ENCODE measurements at places on chromosomes 4 and X.

DNA sequence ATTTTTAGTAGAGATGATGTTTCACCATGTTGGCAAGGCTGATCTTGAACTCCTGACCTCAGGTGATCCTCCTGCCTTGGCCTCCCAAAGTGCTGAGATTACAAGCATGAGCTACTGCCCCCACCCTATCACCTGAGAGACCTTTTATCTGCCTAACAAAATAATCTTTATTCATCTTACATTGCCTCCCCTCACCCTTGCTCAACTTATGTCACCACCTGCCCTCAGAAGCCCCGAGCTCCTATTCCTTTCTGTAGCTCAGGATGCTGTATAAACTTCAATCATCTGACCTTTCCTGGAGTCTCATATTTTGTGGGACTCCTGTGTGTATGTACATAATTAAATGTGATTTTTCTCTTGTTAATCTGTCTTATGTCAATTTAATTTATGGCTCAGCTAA lies 29.7 kb upstream of the ENPP6 start:
- no peak for DNase-seq

DNA sequence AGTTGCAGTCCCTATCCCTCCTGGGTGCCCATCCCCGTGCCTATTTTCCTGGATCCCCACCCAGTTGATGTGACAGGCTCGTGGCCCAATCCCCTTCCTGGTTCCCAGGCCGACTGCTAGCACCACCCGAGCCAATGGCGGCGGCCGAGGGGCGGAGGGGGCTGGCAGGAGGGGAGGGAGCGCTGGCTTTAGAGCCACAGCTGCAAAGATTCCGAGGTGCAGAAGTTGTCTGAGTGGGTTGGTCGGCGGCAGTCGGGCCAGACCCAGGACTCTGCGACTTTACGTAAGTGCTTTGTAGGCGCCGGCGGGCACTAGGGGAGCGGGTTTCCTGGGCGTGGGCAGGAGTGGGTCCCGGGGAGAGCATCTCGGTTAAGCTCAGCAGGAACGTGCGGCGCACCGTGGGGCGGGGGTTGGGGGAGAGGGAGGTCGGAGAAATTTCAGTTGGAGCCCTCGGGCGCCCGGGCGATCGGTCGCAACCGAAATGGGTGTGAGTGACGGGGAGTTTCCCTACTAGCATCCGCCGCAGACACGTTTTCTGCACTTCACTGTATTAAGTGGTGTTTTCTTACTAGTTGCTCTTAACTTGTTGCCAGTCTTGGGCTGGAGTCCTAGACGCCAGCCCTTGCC lies at the start of gene PLS3:
Gene PLS3, plus strand, starts transcription at position 197 of the 627 bp plus-strand sequence. CDS start 49,077 bp downstream, outside the sequence.
- peak; percentile 24 for DNase-seq

DNA sequence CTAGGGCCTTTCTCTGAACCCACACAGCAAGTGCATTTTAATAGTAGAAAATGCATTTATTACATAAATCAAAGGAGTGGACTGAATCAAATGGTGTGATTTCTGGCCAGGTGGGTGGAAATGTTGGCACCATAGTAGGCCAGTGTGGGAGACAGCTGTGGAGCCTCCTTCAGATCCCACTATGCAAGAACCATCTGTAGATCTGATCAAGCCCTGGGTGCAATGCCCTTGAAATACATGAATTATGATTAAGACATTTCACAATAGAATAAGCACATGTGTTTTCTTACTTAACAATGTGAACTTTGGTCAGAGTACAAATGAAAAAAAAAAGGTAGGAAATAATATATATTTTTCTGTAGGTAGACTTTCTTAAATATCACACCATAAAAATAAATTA lies 204.3 kb downstream of the PCDH7 start:
- no peak for DNase-seq

DNA sequence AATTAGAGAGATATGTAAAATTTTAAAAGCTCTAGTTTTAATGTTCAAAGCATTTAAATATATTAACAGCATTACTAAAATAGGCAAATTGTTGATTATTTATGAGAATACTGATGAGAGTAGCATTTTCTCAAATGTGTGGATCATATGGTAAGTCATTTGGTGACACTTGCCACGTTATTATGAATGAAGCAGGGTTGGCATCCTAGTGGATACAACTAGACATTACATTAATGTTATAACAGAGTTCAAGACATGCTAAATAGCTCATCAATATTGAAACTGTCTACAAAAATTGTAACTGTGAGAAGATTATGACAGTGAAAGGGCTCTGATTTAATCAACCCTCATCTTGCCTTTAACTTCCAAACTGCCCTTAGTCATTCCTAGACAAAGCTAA lies 171.1 kb downstream of the PDGFC start:
- DNase-seq: no peak

DNA sequence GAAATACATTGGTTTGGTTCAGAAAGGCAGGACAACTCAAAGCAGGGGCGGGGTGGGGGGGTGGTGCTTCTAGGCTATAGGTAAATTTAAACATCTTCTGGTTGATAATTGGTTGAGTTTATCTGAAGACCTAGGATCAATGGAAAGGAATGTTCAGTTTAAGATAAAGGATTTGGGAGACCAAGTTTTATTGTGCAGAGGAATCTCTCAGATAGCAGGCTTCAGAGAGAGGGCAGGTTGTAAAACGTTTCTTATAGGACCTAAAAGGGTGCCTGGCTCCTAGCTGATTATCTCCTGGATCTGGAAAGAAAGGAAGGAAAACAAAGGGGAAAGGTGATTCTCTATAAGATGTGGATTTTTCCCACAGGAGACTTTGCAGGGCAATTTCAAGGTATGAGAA lies 94.0 kb downstream of the TMEM47 start:
- no peak for DNase-seq

DNA sequence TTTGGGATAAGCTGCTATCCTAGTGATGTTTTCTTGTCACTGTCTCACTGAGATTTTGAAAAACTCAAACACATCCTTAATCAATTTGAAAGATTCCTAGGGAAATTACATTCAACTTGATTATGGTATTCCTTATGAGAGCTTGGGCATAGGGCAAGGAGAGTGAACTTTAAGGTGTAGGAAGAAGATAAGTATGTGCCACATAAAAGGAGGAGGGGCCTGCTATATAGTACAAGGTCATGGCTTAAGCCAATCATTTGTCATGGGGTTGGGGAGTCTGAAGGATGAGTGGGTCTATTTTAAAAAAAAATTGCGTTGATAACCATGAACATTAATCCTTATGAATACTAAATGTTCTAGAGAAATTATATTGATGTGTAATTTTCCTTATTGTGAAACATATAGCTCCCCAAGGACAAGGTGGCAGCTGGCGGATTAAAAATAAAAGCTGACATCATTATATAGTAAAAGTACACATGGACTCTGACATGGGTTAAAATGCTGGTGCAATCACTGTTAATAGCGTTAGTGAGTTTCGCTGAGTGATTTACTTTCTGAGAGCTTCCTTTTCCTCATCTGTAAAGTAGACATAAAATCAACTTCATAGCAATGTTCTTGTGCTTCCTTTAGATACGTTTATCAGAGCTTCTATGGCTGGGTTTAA lies 17.4 kb downstream of the GALNT7 start:
- DNase-seq: no peak

- no peak for DNase-seq
These were observed 148.3 kb upstream of the DGKK start for GRCh38 chrX:50618788-50619558.

DNA sequence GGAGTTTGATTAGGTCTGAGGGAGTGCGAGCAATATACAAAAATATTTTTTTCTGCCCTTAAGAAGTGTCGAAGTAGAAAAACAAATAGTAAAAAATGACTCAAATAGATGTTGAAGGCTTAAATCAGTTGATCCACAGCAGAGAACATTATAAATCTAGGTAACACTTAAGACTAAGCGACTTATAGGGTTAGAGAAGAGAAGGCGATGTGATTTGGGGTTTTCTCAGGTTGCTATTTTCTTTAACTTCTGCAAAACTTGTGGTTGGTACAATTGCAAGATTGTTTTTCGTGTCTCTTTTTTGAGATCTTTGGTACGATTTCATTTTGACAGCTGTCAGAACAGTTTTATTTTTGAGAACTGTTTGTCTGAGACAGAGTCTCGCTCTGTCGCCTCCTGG lies 1479.5 kb downstream of the PCDH7 start:
- DNase-seq: no peak

DNA sequence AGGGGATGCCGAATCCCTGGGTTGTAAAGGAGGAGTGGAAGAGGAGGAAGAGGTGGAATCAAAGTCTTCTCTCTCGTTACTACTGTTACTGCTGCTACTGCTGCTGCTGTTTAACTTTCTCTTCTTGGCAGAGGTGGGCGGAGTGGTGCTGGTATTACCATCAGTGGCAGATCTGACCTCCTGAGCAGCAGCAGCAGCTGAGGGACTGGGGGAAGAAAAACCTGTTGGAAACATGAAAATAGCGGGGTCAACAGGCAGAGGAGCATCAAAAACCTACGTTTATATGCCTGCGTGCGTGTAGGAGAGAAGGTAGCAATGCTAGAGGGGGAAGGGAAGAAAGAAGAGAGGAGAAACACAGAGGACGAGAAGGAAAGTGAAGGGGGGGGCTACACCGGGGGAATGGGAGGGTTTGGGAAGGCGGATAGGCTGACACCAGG lies 339 bp downstream of the CUL4B start:
- DNase-seq: peak; percentile 38
